ENCODE measurements at places on chromosomes 16 and 17.

DNA sequence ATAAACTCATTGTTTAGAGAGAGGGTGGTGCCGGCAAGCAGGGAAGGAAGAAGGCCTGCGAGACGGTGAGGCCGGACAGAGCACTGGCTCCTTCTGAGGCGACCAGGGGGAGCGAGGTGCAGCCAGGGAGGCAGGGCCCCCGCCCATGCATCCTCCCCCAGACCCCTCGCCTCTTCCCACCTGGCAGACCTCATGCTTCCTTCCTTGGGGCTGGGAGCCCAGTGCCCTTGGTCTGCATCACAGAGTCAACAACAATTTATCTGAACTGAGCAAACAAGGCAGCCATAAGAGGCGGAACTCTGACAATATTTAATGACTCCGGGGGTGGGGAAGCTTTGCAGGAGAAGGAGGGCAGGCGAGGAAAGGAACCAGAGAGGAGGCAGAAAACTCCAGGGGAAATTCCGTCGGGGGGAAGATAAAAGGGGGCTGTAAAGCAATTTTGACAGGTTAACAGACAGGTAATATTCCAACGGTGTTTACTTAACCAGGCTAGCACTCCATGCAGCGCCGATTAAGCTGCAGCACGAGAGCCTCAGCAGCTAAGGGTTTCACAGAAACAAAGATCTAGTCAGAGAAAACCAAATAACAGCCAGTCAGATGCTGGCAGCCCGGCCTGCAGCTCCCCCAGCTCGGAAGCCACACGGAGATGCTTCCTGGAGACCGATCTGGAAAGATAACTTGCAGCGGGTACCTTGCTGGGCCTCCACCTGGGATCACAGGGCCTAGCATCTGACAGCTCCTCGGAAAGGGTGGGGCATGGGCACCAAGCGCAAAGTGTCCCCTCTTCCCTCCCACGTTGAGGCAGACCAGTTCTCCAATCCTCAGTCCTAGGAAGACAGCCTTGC, 398.2 kb downstream of the SOX9 start:
- DNase-seq = no peak

GRCh38 chr16:19185510-19185851, 17.4 kb downstream of the SYT17 start:
- no peak for DNase-seq

DNA sequence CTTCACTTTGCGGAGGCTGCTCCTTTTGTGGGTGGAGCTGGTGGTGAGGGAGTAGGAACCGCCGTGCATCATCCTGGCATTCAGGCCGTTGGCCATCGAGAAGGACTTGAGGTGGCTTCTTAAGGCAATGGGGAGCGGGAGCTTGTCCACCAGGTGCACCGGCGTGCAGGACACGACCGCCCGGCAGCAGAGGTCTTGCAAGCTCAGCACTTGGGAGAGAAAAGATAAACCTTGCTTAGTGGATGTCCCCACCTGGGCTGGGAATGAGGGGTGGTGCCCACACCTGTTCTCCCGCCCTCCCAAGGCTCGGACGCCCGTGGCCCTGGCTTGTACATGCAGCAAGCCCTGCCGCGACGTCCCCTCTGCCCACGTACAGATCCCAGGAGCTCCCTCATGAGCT, 9.7 kb upstream of the WDR45B start:
- DNase-seq = no peak

DNA sequence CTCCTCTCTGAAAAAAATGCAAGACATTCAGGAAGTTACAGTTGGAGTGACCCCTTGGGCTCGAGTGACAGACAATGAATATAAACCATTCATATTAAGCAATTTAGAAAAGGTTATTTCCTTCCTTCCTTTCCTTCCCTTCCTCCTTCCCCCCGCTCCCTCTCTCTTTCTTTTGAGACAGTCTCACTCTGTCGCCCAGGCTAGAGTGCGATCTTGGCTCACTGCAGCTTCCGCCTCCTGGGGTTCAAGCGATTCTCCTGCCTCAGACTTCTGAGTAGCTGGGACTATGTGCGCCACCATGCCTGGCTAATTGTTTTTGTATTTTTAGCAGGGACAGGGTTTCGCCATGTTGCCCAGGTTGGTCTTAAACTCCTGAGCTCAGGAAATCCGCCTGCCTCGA, 13.2 kb downstream of the PSMD12 start:
- DNase-seq = no peak

GRCh38 chr17:76909971-76910760, 42.0 kb downstream of the MGAT5B start:
- DNase-seq = peak; percentile 4

GRCh38 chr16:88343271-88343791, 39.4 kb upstream of the ZNF469 start:
- DNase-seq = no peak

DNA sequence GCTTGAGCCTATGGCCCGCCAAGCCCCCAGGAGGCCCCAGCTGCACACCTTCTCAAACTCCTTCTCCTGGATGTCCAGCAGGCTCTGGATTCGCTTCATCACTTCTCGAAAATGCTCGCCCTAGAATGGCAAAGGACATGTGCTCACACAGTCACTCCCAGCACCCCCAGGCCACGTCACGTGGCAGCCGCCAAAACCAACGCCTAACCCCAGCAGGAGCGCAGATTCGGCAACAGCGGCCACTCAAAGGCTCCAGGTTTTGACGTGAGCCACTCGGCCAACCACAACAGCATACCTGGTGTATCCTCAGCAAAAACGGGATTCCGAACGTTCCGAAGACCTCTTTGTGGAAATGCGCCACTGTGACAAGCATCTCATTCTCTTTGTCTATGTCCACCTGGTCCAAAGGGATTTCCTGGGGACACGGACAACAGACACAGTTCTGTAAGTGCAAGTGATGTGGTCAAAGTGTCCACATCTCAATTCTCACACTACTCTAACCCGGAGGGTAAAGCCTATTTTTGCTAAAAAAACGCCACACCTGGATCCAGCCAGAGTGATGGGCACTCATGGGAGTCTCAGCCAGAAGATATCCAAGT, 12.7 kb downstream of the LITAFD start:
- no peak for DNase-seq

DNA sequence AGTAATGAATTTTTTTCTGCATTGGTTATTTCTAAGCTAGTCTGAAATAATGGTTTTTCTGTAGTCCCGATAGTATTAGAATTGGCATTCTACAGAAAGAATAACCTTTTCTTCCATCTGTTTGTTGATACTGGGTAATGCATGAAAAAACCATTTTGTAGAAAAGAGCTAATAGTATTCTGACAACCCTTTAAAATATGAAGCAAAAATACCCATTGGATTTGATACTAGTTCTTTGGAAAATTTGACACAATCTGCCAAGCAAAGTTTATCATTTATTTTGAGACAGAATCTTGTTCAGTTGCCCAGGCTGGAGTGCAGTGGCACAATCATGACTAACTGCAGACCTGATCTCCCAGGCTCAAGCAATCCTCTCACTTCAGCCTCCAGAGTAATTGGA, 366.8 kb upstream of the MON1B start:
- DNase-seq = no peak

DNA sequence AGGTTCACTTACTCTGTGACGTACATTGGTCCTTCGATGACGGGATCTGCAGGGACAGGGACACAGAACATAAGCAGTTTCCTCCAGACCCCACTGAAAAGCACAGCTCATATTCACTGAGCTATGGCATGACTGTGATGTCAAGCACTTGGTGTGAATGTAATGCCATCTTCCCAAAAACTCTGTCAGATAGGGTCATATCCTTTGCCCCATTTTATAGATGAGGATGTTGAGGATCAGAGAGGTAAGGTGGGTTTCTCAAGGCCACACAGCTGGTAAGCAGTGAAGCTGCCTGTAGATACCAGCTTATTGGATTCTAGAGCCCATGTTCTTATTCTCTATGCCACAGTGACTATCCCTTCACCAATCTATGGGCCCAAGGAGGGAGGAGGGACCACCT, 2.5 kb downstream of the ERN2 start:
- no peak for DNase-seq

- no peak for DNase-seq
Observed at GRCh38 chr16:88472637-88473205, 19.6 kb downstream of the ZFPM1 start.

GRCh38 chr17:7797976-7798375, 36.0 kb upstream of the KDM6B start:
- DNase-seq = no peak

DNA sequence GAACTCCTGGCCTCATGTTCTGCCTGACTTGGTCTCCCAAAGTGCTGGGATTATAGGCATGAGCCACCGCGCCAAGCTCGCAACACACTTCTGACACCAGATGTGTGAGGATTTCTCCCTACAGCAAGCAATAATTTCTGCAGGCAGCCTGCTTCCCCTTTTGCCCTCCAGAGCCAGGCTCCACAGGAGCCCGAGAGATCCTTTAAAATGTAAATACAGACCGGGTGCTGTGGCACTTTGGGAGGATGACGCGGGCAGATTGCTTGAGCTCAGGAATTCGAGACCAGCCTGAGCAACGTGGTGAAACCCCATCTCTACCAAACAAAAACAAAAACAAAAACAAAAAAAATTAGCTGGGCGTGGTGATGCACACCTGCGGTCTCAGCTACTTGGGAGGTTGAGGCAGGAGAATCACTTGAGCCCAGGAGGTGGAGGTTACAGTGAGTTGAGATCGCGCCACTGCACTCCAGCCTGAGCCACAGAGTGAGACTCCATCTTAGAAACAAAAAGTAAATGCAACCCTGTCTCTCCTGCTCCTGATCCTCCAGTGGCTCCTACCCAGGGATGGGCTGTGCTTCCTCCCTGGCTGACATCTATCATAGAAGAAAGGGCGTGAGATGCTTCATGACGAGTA, 14.7 kb downstream of the C16orf96 start:
- no peak for DNase-seq

DNA sequence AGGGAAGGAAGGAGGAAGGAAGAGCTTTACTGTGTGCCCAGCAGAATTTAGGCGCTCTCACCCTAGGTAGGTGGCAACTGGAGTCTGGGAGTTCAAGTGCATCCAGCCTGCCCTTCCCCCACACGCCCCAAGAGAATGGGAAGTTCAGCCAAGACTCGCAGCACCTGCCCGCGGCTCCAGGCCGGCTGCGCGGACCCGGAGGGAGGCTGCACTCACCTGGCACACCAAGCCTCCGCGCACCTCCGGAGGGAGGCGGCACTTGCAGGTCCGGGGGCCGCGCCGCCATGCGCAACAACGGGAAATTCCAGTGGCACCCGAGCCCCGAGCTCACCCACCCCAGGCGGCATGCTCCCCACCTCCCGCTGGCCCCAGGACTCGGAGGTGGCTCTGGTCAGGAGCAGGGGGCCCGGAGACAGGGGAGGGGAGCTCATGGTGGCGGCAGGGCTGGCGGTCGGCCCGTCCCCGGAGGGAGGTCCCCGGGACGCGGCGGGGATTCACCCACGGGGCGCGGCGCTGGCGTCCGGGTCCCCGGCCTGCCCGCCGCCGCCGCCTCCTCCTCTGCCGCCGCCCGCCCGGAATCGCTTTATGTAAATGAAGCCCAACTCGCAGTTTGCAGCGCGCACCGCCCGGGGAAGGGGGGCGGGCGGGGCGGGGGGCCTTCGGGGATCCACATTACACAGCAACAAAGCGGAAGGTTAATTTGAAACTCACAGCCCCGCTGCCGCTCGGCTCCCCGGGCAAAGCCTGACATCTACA, at the start of gene ZFHX3:
ZFHX3 (minus strand) TSS at position 593 of the 756 bp plus-strand sequence. CDS start 87,983 bp downstream, outside the sequence.
- no peak for DNase-seq

DNA sequence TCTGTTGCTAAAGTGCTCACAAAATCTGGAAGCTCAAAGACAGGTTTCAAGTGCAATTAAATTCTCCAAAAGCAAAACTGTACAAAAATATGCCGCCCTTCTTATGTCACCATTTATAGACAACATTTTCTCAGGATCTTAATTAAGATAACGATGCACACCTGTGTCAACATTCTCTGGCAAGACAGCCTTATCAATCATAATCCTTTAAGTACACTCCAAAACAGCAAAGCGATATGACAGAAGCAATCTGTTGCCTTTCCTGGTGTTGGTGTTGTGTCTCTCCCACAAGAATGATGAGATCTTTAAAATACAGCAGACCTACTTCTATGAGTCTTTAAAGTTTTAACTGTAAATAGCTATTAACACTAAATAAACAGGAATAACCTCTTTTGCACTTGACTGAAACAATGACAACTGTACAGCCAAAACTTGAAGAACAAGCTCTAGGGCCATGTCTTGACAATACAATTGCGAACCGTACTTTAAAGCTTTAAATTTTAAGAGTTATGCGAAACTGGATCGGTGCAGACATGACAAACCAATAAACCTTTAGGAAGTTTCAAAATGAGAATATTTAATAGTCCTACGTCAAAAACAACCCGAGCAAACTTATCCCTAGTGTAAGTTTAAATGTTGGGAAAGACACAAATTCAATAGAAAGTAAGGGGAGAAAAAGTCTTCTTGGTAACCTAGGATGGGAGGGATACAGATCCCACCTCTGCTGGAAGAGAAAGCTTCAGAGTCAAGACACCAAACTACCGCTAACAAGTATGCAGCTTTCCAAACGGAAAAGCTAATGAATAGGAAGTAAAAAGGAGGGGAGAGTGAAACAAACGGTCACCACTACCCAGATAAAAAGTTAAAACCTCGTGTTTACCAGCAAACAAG, 3.3 kb upstream of the IRX5 start:
- no peak for DNase-seq

DNA sequence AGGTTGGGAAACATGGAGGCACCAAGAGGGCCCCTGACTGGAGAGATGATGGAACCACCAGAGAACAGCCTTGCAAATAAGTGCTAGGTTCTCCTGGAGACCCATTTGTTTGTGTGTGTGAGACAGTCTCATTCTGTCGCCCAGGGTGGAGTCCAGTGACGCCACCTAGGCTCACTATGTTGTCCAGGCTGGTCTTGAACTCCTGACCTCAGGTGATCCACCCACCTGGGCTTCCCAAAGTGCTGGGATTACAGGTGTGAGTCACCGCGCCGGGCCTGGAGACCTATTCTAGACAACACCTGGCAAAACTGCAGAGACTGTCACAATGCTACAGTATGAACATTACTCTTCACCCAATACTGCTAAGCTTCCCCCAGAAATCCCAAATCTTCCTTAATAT, 1.5 kb downstream of the NPLOC4 start:
- no peak for DNase-seq

GRCh38 chr17:48619826-48620449, 4.8 kb upstream of the HOXB8 start:
- DNase-seq = no peak

GRCh38 chr16:28572696-28573510, 19.2 kb downstream of the SGF29 start:
- DNase-seq = no peak

- no peak for DNase-seq
Observed at GRCh38 chr17:27824176-27824715, 23.9 kb upstream of the NOS2 start.

- DNase-seq = no peak
Observed at GRCh38 chr17:19402171-19402570, 8.9 kb upstream of the RNF112 start.

- DNase-seq = no peak
Observed at GRCh38 chr17:76384987-76385891, 830 bp downstream of the SPHK1 start.

DNA sequence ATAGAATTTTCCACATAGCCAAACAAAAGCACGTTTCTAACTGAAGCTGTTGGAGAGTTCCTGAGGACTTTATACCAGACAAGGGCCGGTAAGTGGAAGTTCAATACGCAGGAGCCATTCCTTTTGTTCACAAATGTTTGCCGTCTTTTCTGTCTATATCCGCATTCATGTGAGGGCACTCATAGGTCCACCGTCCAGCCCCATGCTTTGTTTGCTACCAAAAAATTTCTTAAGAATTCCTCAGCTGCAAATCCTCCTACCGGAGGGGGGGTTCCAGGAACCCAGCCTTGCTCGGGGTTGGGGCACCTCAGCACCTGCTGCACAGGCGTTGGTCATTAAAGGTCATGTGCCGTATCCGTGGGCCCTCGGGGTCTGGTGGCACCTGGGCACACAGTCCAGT, 276.8 kb downstream of the SEC14L1 start:
- no peak for DNase-seq

Data from stimulated activated CD4-positive, alpha-beta T cell treated with anti-CD3 and anti-CD28 coated beads, TNF-alpha, amount 100 ng/mL, for 24 hours (primary cell).